ENCODE measurements at places on chromosomes 5 and 9.

GRCh38 chr5:132397224-132397623 lies 27.7 kb downstream of the SLC22A5 start:
- DNase-seq = no peak

DNA sequence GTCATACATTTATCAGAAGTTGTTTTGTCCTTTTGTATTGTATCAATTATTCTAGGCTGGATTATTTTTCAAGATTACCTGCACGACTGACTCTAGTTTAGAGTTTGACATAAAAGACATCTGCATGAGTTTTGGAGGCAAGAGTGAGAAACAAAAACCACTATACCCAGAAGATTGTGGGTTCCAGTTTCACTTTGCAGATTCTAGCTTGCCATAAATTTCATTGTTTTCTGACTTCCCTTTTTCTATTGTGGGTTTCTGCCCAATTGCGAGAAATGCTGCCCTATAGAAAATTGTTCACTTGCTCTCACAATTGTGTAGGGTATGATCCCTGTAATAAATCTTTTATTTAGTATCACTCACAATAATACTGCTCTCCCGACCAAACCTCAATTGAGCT lies 1043.4 kb upstream of the CDH10 start:
- no peak for DNase-seq

DNA sequence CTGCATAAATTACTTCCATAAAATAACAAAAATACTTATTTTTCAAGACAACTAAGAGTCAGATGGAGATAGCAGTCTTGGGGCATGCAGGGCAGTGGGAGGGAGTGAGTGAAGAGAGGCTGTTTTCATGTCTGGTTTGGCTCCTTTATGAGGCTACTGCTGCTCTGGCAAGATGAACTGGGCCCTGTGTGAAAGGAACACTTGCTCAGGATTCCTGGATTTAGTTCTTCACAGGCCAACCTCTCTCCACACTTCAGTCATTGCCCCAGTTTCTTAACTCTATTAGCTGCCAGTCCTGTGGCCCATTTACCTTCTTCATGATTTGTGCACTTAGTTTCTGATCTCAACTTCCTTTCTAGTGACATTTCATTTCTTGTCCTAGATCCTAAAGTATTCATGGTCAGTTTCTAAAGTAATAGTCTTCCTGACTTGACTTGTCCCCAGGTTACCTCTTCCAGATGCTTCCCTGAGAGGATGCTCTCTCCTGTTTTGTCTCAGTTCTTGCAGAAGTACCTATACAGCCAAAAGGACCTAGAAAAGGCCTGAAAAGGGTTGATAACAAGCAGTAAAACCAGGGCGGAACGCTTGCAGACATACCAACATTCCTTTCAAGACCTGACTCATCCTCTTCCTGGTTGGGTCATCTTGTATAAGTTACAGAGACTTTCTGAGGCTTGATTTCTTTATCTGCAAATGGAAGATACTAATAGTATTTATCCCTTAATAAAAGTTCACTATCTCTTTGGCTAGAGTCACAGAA lies 77.0 kb upstream of the ZFAND5 start:
- DNase-seq = peak; percentile 39

DNA sequence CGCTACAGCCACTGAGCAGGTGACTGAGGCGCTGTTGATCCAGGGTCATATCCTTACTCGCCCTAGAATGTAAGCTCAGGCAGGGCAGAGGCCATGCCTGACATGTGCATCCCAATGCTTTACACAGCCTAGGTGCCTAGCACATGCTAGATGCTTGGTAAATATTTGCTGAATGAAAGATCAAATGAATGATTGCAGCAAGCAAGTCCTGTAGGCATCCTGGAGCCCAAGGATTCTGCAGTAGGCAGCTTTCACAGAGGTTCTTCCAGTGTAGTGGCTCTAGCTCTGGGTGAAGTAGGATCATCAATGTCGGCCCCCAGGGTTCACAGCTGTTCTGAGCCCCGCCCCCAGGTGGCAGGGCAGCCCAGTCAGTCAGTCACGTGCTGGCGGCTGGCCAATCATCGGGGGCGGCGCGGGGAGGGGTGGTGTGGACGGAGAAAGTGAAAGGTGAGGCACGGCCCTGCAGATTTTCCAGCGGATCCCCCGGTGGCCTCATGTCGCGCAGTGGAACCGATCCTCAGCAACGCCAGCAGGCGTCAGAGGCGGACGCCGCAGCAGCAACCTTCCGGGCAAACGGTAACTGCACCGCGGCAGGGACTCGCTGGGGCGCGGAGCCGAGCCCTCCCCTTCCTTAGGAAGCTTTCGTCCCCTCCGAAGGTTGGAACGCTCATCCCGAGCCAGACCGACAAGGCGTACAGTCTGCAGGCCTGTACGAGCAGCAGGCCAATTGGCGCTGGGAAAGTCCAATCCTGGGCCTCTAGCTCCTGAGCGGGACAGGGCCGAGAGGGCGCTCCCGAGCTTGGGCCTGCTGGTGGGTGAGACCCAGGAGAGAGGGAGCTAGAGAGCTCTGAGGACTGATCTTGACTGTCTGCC lies at the start of gene GALT:
TSS of gene GALT (plus strand) at position 465 of the 873 bp plus-strand sequence. CDS start at position 495, 30 bp downstream.
- DNase-seq = peak; percentile 97

- no peak for DNase-seq
These were observed 19.5 kb downstream of the TRIM32 start for GRCh38 chr9:116706310-116707290.

Measured in activated CD4-positive, alpha-beta T cell treated with anti-CD3 and anti-CD28 coated beads, Interleukin-10, Interleukin-2, amounts not matched to agents 100 ng/mL and 50 ng/mL, durations not matched to agents 16 hours and 8 hours (primary cell).